HL-60 (cell line): ENCODE measurements at places on chromosomes 7 and 10.
A peak's percentile ranks its signal among the peaks of the same experiment; 100 is the strongest.

DNA sequence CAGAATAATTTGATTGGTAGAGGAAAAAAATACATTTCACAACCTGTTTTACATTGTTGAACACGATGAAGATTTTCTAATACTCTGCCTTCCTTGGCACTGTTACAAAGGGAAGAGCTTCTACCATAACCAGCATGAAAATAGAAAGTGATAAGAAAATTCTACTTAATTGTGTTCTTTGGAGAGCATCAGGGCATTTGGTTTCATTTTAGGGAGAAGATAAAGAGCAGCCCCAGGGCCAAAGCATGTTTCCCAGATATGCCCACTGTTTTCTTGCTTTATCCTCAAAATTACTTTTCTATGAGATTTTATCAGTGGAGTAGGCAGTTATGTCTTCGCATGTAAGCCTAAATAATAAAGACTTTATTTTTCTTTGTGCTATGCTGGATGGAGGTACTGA, 9.5 kb downstream of the CHRM2 start:
- no peak for DNase-seq

DNA sequence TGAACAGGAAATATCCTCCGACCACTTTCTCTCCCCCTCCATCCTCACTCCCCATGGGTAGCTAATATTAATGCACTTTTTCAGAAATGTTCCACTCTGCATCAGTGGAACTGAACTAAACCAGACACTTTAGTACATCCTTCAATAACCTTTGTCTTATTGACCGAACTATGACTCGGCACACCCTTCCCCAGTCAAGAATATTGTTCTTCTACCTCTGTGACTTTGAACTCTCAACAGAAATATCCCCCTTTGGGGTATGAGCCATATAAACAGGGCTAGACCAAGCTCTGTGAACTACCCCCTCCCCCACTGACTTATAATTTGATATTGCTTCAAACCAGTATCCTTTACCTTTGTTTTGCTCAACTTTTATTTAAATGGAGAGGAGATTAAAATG, 57.9 kb upstream of the CAPZA2 start:
- DNase-seq = no peak

DNA sequence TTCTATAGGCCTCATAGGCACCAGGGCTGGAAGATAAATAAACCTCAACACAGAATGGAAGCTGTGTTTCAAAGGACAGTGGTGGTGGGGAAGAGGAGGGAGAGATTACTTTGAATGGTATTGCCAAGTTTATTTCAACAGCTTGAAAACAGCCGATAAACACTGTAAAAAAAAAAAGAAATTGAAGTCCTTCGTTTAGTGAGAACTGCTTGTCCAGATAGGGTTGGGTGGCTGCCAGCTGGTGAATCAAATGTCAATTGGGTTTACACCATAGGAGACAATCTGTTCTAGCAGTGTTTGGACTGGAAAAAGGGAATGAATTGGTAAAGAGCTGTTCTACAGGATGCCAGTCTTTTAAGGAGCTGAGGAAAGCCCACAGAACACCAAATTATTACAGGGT, 254.8 kb downstream of the PHF14 start:
- no peak for DNase-seq

DNA sequence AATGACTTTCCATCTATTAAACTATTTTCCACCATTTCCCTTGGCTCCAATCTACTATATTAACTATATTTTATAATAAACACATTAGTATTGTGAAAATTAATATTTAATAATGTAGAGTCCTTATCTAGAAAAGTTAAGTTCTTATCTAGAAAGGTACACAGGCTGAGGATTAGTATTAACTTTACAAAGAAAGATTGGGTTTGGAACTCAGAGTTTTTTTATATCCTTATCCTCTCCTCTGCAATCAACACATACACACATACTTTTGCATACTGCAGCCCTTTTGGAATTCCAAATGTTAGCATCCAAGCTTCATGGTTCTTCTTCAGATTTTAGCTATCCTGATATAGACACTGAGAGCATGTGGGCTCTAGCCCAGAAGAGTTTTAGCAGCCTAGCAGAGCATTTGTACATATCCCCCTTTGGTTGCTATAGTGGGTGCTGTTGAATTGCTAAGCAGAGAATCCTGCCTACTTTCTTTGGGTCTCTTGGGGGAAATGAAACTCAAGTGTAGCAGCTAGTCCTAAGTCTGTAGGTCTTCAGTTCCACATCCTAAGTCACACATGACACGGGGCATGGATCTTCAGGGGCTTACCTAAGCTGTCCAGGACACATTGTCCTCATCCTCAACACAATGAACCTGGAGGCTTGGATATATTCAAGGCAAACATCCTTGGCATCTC, 874.6 kb downstream of the LRMDA start:
- no peak for DNase-seq

- no peak for DNase-seq
Measured at GRCh38 chr7:36661135-36661840, 63.0 kb downstream of the AOAH start.

- no peak for DNase-seq
Measured at GRCh38 chr7:87336136-87336535, 9.3 kb upstream of the CROT start.

- no peak for DNase-seq
Measured at GRCh38 chr10:121596689-121597503, 1.3 kb downstream of the FGFR2 start.

DNA sequence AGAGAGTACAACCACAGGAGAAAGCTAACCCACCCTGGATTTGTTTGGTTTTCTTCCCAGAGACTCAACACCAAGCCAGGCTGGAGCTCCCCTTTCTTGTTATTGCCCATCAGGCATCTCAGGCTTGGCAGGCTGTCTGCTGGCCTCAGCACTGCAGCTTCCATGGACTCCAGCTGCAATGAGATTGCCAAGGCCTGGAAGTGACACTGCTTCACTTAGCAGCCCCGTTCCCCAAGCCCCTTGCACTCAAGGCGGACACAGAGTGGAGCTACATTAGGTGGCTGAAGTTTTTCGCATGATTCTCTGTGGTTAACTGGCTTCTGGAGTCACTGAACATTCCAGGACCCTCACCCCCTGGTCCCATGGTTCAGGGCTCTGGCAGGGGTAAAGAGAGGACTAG, 163.1 kb upstream of the GDF10 start:
- DNase-seq = no peak

DNA sequence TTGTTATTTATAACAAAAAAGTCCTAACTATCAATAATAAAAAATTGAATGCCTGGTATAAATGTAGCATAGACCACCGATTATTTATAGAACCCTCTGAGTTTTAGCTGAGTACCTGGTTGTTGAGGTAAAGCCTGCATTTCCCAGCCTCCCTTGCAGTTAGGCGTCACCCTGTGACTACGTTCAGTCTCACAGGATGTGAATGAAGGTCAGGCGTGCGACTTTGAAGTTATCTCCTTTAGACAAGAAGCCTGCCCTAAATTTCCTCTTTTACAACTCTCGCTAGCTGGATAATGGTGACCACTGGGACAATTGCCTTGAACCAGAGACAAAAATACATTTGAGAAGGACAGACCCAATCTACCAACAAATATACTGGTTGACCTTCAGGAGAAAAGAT, 67.5 kb upstream of the TES start:
- DNase-seq = no peak

DNA sequence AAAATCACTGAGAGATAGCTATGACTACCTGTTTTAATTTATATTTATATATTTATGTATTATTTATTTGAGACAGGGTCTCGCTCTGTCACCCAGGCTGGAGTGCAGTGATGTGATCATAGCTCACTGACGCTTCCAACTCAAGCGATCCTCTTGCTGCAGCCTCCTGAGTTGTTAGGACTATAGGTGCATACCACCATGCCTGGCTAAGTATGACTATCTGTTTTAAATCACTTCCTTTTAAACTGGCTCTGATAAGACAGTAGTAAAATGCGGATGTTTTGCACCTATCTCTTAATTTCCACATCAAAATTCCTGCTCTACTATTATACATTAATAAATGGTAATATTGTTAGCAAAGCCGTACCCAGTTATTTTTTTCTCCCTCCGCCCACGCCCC, 41.8 kb downstream of the DNMBP start:
- no peak for DNase-seq

DNA sequence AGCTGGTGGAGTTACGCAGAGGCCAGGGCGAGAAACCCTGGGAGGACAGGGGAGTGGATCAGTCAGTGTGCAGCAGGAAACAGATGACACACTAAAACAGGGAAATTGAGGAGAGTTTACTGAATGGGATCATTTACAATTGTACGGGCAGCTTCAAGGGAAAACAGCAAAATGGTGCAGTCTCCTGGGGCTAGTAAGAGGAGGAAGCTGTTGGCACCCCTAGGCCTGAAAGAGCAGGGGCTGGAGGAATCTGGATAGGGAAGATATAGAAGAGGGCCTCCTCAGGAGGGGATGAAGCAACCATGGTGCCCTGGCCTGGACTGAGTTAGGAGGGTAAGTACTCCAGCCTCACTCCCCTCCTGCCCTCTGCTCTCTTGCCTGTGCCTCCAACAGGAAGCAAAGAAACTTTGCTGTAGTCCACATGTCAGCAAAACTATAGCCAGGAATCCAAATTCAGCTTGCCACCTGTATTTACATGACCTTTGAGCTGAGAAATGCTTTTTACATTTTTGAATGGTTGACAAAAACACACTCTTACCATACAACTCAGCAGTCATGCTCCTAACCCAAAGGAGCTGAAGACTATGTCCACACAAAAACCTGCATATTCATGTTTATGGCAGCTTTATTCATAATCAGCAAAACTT, 52.3 kb upstream of the OPN4 start:
- DNase-seq = no peak

DNA sequence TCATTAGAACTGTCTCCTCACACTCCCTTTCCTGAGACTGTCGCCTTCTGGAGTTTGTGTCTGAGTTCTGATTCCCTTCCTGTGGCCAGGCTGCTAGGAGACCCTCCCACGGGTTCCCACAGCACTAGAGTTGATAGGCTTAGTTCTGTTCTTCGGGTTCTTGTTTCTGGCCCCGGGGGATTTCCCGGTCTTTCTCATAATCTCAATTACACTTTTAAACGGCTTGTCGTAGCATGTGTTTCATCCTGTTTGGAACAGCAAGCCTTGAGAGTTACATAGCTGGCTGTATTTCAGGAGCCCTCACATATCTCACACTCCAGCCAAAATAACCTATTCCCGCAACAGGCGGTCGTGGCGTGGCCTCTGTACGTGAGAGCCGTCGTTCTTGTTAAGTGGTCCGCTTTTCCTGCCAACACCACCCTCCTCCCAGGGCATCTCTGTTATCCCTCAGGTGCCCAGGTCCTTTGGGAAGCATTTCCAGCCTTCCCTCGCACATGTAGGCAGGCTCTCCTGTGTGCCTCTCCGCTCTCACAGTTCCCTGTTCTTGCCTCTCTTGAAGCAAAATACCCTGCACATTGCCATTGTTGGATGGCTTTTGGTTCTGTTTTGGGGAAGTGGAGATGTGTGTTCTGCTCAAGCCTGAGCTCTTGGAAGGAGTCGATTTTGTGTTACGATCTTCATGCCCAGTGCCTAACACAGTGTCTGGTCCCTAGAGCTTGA, 46.0 kb downstream of the CDC123 start:
- peak; percentile 17 for DNase-seq

DNA sequence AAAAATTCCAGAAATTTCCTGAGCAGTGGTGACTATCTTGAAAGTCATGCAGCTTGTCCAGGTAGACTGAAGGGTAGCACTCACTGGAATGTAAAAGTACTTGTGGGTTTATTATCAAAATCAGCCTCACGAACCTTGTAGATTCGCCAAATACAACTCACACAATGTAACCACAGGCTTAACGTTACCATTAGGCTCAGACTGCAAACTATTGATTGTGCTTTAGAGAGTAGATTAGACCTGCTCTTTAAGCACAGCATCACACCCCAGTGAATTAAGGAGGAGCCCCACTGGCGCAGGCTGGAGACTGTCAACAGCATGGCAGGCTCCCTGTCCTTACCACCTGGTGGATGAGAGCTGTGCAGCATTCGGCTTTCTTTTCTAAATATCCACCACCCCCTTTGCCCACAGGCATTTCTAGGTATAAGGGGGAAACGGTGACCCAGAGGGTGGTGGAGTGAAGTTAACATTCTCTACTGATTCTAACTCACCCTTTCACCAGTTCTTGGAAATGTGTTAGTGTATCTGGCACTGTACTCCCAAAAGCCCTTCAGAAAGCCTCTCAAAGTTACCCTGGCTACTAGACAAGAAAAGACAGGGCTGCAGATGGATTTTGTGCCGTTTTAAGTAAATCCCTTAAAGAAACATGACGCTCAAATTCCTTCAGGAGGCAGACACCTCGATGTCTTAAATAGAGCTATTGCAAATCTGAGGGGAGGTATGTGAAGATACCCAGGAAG, 56.6 kb downstream of the GSDME start:
- DNase-seq = no peak

DNA sequence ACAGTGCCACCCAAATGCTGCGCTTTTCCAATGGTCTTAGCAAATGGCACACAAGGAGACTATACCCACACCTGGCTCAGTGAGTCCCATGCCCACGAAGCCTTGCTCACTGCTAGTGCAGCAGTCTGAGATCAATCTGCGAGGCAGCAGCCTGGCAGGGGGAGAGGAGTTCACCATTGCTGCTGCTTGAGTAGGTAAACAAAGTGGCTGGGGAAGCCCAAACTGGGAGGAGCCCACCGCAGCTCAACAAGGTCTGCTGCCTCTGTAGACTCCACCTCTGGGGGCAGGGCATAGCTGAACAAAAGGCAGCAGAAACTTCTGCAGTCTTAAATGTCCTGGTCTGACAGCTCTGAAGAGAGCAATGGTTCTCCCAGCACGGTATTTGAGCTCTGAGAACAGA, 891.2 kb downstream of the PCDH15 start:
- no peak for DNase-seq

GRCh38 chr7:108561047-108561619, 8.4 kb downstream of the THAP5 start:
- no peak for DNase-seq

DNA sequence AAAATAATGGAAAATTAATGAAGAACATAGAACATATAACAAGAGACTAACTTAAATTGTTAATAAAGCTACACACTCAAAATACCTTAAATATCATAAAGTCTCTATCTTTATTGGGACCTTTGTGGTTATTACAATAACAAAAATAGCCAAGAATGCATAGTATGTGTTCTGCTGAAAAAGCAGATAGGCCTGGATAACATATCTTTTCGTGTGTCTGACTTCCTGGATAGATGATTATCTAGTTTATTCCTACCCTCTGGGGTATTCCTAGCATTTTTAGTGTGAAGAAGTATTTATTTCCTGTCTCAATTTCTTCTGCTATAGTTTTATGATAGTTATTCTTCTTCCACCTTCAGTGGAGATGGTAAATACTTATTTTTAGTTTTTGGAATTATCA, 36.5 kb downstream of the CALCR start:
- no peak for DNase-seq

GRCh38 chr10:11715815-11716494, 26.2 kb upstream of the ECHDC3 start:
- DNase-seq = no peak
